ENCODE measurements at places on chromosomes 2 and 18. TPM values are rescaled to one million over a fixed set of nuclear protein-coding genes. Genes with fewer than 3 reads are reported as not detected.

Gene UGT1A1
- total RNA-seq, result not detected

Gene DYSF
- total RNA-seq, result 148 TPM

Gene OR6B2
- total RNA-seq, result not detected

Gene ACTR3
- 236 TPM for total RNA-seq

Gene GPR39
- 0.10 TPM for total RNA-seq

Gene RGPD5
- 47.7 TPM for total RNA-seq

Gene GREB1L
- 6.0 TPM for total RNA-seq

Gene MOCOS
- 0.48 TPM for total RNA-seq

Gene MFSD2B
- not detected for total RNA-seq

Gene CPS1
- total RNA-seq, result 4.3 TPM

Gene DOK6
- total RNA-seq, result under 0.01 TPM

Gene AQP12B
- total RNA-seq, result not detected

Gene EGR4
- total RNA-seq, result not detected

Gene DSG4
- total RNA-seq, result not detected

Gene LYPD6B
- total RNA-seq, result 0.10 TPM

Gene MLPH
- total RNA-seq, result not detected

Gene TTLL4
- total RNA-seq, result 20.5 TPM

Gene KANSL1L
- total RNA-seq, result 16.7 TPM

Gene CYS1
- total RNA-seq, result 0.33 TPM

Gene SCYGR1
- total RNA-seq, result not detected

Gene MYOM1
- 0.10 TPM for total RNA-seq

Gene KATNAL2
- 0.98 TPM for total RNA-seq

Gene CSRNP3
- total RNA-seq, result 0.19 TPM

Gene TUBB8B
- not detected for total RNA-seq

Gene TNS1
- 25.7 TPM for total RNA-seq

Gene EVX2
- not detected for total RNA-seq

Gene ERICH2
- total RNA-seq, result not detected

Gene PRKAG3
- total RNA-seq, result not detected

Gene GNAL
- total RNA-seq, result 1.1 TPM

Gene CTAGE1
- not detected for total RNA-seq

Gene RUFY4
- total RNA-seq, result 0.29 TPM

Gene TBR1
- total RNA-seq, result 0.10 TPM

Gene SLC5A7
- total RNA-seq, result not detected

Gene DCDC2C
- total RNA-seq, result not detected

Gene KLHL30
- not detected for total RNA-seq

Gene CDKL4
- total RNA-seq, result 0.98 TPM

Gene LIPG
- 80.9 TPM for total RNA-seq

Gene MAP3K19
- total RNA-seq, result not detected

Gene CHRNG
- total RNA-seq, result not detected

Gene KCTD18
- total RNA-seq, result 8.6 TPM
